Sigmoid colon (tissue), 7 donors: ENCODE measurements at places on chromosomes 1 and 21. TPM values are rescaled to one million over a fixed set of nuclear protein-coding genes. Genes with fewer than 3 reads are reported as not detected.

GRCh38 chr1:175708787-175709186 is 34.6 kb downstream of the TNR start:
- no peaks in the 10 kb centered on the region for H3K36me3 ChIP-seq
- no peak for DNase-seq
- no peak overlapping the region for H3K27ac ChIP-seq
- no peaks in the 10 kb centered on the region for H3K27me3 ChIP-seq
- no peaks in the 10 kb centered on the region for H3K4me1 ChIP-seq

GRCh38 chr1:47776667-47777131 is 220.5 kb downstream of the TRABD2B start:
- no peak overlapping the region for H3K27ac ChIP-seq
- peaks cover 3% of the 10 kb centered on the region for H3K4me1 ChIP-seq
- H3K4me3 ChIP-seq = no peak overlapping the region
- DNase-seq = no peak

DNA sequence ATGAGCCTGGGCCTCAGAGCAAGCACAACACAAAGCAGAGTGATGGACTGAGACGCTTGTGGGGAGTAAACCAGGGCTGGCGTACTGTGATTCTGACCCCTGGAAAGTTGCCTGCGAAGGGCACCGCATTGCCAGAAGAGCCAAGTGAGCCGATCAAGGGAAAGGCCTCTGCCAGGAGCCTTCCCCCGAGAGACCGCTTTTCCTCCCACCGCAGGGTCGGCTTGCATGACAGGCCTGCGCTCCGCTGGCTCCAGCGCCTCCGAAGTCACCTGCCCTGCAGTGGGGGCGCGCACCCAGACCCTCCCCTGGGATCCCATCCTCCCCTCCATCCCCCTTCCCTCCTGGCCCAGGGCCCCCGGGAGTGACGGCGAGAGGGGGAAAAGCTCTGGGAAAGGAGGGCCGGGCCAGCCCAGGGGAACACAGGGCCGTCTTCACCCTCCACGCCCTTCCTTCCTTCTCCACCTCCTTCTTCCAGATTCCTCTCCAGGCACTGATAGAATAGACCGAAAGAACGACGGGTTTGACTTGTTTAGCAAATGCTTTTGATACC is 165.0 kb downstream of the TRIM33 start:
- H3K4me3 ChIP-seq = peak overlapping the region; percentile 52
- H3K4me1 ChIP-seq = peaks cover 7% of the 10 kb centered on the region
- no peaks in the 10 kb centered on the region for H3K27me3 ChIP-seq
- H3K27ac ChIP-seq = peak overlapping the region; percentile 84

- no peaks in the 10 kb centered on the region for H3K27me3 ChIP-seq
- DNase-seq = no peak
- no peak overlapping the region for H3K4me3 ChIP-seq
- peak overlapping the region; percentile 20 for H3K27ac ChIP-seq
- no peaks in the 10 kb centered on the region for H3K36me3 ChIP-seq
- no peaks in the 10 kb centered on the region for H3K4me1 ChIP-seq
Measured at GRCh38 chr1:167658574-167659328, 28.7 kb downstream of the RCSD1 start.

GRCh38 chr1:33624991-33625870 is 152.8 kb downstream of the ZSCAN20 start:
- H3K4me1 ChIP-seq = no peaks in the 10 kb centered on the region
- H3K27me3 ChIP-seq = no peaks in the 10 kb centered on the region
- no peak for DNase-seq
- H3K27ac ChIP-seq = no peak overlapping the region
- H3K36me3 ChIP-seq = no peaks in the 10 kb centered on the region

DNA sequence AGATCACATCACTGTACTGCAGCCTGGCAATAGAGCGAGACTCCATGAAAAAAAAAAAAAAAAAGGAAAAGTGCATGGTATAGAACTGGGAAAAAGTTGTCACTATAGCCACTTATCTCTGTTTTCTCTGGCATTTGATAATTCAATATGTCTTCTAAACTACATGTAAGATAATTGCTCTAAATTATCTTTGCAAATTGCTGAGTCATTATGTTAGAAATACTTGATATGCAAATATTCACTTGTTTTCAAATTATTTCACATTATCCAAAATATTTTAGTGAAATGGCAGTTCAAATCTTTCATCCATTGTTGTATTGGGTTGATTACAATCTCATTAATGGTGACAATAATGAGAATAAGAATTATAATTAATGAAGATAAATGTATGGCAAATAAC is 1455.1 kb downstream of the KCNT2 start:
- no peaks in the 10 kb centered on the region for H3K27me3 ChIP-seq
- H3K27ac ChIP-seq = no peak overlapping the region
- no peaks in the 10 kb centered on the region for H3K4me1 ChIP-seq

DNA sequence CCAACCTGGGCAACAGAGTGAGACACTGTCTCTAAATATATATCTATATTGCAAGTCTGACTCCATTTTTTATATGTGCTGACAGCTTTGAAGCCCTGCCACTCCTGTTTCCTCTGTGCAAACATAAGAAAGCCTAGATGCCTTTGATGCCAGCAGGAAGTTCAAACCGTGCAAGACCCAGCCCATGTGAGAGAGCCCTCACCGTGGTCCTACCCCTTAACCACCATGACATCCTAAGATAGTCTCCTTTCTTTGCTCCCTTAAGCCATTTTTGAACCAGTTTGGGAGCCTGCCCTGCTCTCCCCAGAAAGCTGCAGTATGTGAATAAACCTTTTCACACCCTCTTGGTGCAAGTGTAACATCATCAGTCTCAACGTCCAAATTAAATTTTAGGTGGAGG is 3.7 kb upstream of the DIPK1A start:
- no peak overlapping the region for H3K4me3 ChIP-seq
- peaks cover 8% of the 10 kb centered on the region for H3K4me1 ChIP-seq
- no peak for DNase-seq
- no peak overlapping the region for H3K27ac ChIP-seq
- H3K27me3 ChIP-seq = no peaks in the 10 kb centered on the region
- no peaks in the 10 kb centered on the region for H3K36me3 ChIP-seq

DNA sequence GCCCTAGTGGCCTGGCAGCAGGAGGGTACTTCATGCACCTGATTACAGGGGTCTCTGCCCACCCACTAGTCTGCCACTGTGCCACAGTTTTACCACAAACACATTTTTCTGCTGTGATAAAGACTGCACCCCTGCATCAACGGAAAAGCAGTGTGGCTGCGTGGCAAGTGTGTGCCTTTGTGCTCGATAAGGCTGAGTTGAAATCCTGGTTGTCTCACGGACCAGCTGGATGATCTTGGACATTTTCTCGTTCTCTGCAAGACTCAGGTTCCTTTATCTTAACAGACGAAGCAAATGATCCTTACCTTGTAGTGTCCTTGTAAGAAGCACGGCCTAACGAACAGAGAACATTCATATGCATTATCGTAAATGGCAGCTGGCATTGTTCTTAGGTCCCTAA is 10.2 kb downstream of the GRHL3 start:
- no peak overlapping the region for H3K27ac ChIP-seq
- H3K4me1 ChIP-seq = no peaks in the 10 kb centered on the region
- no peak overlapping the region for H3K4me3 ChIP-seq
- no peaks in the 10 kb centered on the region for H3K36me3 ChIP-seq

- no peak overlapping the region for H3K27ac ChIP-seq
- no peak overlapping the region for H3K4me3 ChIP-seq
- no peak for DNase-seq
- peaks cover 12% of the 10 kb centered on the region for H3K4me1 ChIP-seq
Measured at GRCh38 chr1:157960773-157961172, 32.7 kb upstream of the KIRREL1 start.

DNA sequence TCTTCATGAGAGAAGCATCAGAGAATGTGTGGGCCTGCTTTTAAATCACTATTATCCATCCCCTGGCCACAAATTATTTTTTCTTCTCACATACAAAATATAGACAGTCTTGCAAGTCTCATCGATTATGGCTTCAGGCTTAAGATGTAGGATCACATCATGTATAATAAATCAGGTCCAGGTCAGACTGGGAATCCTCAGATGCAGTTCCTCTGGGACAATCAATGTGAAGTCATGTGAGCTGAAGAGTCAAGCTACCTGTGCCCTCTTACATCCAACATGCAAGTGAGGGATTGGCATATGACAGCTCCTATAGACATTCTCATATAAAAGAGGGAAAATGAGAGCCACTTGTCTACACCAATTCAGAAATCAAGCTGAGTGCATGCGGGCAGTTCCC is 631.8 kb downstream of the PTPRU start:
- no peak for DNase-seq
- H3K27me3 ChIP-seq = peaks cover 18% of the 10 kb centered on the region
- H3K4me3 ChIP-seq = no peak overlapping the region
- H3K27ac ChIP-seq = no peak overlapping the region
- no peaks in the 10 kb centered on the region for H3K4me1 ChIP-seq

GRCh38 chr1:89563957-89564604 is 39.5 kb downstream of the LRRC8B start:
- H3K27ac ChIP-seq = no peak overlapping the region
- H3K4me1 ChIP-seq = no peaks in the 10 kb centered on the region
- no peak for DNase-seq
- no peak overlapping the region for H3K4me3 ChIP-seq

GRCh38 chr21:43925096-43925481 is 60.1 kb downstream of the AGPAT3 start:
- H3K4me3 ChIP-seq = no peak overlapping the region
- H3K36me3 ChIP-seq = no peaks in the 10 kb centered on the region
- peaks cover 33% of the 10 kb centered on the region for H3K4me1 ChIP-seq
- no peaks in the 10 kb centered on the region for H3K27me3 ChIP-seq
- H3K27ac ChIP-seq = peak overlapping the region; percentile 38

GRCh38 chr1:15180945-15181523 is 27.5 kb downstream of the TMEM51 start:
- H3K27me3 ChIP-seq = no peaks in the 10 kb centered on the region
- H3K36me3 ChIP-seq = no peaks in the 10 kb centered on the region
- no peak overlapping the region for H3K27ac ChIP-seq
- no peak overlapping the region for H3K4me3 ChIP-seq
- DNase-seq = no peak
- no peaks in the 10 kb centered on the region for H3K4me1 ChIP-seq

GRCh38 chr1:166140251-166140650 is 26.6 kb downstream of the FAM78B start:
- no peaks in the 10 kb centered on the region for H3K27me3 ChIP-seq
- no peak for DNase-seq
- no peak overlapping the region for H3K27ac ChIP-seq
- H3K36me3 ChIP-seq = no peaks in the 10 kb centered on the region

The KRTAP19-4 gene
- not detected for total RNA-seq

The ADAMTSL4 gene
- 17.8 TPM for total RNA-seq

The ATP5PB gene
- total RNA-seq = 202 TPM

The COL6A1 gene
- 1,404 TPM for total RNA-seq

The KLF17 gene
- 0.16 TPM for total RNA-seq

The RIMS3 gene
- total RNA-seq = 4.3 TPM

The PROK1 gene
- total RNA-seq = not detected
